ENCODE measurements at places on chromosomes 16 and 17.

DNA sequence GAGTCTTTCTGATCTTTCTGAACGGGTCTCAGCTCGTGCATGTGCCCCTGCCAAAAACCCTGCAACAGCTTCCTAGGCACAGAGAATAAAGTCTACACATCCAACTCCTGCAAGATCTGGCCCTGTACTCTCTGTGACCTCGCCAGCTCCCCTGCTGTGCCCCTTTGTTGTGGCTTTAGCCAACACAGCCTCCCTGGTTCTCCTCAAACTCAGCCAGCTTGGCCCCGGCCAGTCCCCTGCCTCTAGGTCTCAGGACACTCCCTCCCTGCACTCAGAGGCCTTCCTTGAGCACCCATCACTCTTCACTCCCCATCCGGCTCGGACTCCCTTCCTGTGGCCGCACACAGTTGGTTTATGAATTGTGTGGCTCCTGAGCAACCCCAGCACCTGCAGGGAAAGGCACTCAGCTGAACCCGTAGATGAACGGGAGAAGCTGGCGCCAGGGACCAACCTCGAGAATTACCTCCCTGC is 1.4 kb downstream of the CEP131 start:
- DNase-seq = no peak

DNA sequence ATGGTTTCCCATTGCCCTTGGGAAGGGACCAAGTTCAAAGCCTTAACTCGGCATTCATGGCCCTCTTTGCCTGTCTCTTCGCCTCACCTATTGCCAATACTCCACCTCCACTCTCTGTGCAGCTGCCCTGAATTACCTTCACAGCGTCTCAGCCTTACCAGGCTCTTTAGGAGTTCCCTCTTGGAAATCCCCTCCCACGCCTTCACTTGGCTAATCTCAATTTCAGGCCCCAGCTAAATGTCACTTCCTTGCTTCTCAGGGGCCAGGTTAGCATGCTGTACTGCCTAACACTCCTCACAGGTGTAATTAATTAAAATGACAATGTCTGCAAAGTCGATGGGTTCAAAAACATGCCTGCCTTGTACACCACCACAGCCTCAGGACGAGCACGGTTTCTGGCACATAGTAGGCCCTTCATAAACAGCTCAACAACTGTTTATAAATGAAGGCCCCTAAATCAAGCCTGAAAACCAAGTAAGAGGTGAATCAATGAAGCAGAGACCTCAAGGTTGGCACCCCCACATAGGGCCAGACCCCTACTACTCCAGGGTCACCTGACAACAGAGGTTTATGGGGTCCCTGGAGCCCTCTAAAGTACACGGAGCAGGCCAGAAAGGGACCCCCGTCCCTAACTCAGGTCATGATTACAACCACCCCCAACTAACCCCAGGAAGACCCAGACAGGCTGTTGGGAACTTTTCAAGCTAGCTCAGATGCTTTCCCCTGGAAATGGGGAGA is 11.2 kb upstream of the EEF2K start:
- DNase-seq = no peak

- no peak for DNase-seq
Observed at GRCh38 chr17:57662644-57663308, 82.3 kb downstream of the CCDC182 start.

GRCh38 chr16:28208824-28209223 is 2.9 kb downstream of the XPO6 start:
- no peak for DNase-seq

- DNase-seq = no peak
Observed at GRCh38 chr17:17793378-17794214, 43.2 kb downstream of the SREBF1 start.
